Activated CD4-positive, alpha-beta memory T cell treated with anti-CD3 and anti-CD28 coated beads, Interleukin-2, amount 10 ng/mL, durations not matched to agents 7 days and 5 days (primary cell): ENCODE measurements at places on chromosomes 11 and 22. TPM values are rescaled to one million over a fixed set of nuclear protein-coding genes. Genes with fewer than 3 reads are reported as not detected.

The KBTBD4 gene
- total RNA-seq, result 18.1 TPM

DNA sequence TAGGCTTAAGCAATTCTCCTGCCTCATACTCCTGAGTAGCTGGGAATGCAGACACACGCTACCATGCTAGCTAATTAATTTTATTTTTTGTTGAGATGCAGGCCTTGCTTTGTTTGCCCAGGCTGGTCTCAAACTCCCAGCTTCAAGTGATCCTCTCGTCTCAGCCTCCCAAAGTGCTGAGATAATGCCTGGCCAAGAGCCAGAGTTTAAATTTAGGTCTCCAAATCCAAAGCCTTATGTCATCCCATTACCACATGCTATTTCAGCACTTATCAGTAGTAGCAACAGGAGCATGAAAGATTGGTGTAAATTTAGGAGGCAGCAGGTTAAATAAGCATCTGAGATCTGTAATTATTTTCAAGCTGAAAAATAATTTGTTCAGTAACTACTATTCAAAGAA, 326.1 kb upstream of the ANO5 start:
- no peak for DNase-seq

- DNase-seq, result no peak
Observed at GRCh38 chr22:39264349-39265038, 19.7 kb upstream of the PDGFB start.

- no peak for DNase-seq
Observed at GRCh38 chr11:27563201-27563600, 56.6 kb upstream of the LIN7C start.
